Activated effector memory CD4-positive, alpha-beta T cell treated with Interleukin-2 at 50 U/mL for 16 hours (primary cell): ENCODE measurements at places on chromosomes 7 and 10.

DNA sequence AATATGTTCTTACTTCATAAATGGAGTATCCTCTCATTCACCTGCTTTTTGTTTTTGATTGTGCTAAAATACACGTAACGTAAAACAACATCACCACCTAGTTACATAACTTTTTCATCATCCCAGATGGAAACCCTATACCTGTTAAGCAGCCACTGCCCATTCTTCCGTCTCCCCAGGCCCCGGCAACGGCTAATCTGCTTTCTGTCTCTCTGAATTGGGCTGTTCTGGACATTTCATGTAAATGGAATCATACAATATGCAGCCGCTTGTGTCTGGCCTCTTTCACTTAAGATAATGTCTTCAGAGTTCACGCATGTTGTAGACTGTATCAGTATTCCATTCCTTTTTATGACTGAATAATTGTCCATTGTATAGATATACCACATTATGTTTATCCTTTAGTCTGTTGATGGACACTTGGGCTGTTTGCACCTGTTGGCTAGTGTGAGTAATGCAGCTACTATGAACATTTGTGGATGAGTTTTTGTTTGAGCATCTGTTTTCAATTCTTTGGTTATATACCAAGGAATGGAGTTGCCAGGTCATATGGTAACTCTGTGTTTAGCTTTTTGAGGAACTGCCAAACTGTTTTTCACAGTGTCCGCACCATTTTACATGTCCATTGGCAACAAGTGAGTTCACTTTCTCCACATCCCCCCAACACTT lies 14.1 kb upstream of the SUN1 start:
- no peak for DNase-seq

- DNase-seq = no peak
Measured at GRCh38 chr7:121003986-121004685, 15.6 kb downstream of the CPED1 start.

- DNase-seq = no peak
Measured at GRCh38 chr10:108861181-108861754, 1062.0 kb downstream of the XPNPEP1 start.

DNA sequence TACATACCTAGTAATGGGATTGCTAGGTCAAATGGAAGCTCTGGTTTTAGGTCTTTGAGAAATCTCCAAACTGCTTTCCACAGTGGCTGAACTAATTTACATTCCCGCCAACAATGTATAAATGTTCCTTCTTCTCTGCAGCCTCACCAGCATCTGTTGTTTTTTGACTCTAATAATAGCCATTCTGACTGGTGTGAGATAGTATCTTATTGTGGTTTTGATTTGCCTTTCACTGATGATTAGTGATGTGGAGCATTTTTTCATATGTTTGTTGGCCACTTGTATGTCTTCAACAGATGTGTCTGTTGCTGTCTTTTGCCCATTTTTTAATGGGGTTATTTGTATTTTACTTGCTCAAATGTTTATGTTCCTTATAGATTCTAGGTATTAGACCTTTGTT lies 675.5 kb downstream of the SUGCT start:
- no peak for DNase-seq

GRCh38 chr7:88291398-88292173 lies 15.1 kb downstream of the STEAP4 start:
- DNase-seq = no peak

GRCh38 chr10:43665054-43665453 lies 16.4 kb upstream of the ZNF32 start:
- DNase-seq = no peak

GRCh38 chr7:8365499-8366110 lies 67.8 kb upstream of the NXPH1 start:
- no peak for DNase-seq

DNA sequence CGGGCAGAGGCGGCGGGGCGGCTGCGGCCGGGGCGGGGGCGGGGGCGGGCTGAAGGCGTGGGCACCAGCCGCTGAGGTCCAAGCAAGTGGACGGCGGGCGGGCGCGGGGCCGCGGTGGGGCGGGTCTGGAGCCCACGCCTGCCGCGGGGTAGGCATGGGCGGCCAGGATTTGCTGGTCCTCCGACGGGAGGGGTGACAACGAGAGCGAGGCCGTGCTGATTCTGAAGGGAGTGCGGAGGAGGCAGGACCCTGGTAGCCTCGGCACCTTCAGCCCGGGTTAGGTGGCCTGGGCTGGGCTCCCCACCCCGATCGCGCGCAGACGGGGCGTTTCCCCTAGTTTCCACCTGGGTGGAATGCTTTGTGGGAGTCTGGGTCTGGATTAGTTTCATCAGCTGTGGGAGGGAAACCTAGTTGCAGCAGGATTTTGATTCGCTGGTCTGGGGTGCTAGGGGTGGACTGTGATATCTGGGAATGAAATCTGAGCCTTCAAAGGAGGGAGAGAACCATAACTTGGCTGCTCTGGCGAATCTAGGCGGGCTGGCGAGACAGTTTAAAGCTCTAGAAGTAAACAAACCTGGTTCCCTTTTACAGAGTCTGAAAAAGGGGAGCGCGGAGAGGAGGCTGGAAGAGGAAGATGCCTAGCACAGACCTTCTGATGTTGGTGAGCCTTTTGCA lies 609 bp downstream of the SGPL1 start:
- peak; percentile 14 for DNase-seq

DNA sequence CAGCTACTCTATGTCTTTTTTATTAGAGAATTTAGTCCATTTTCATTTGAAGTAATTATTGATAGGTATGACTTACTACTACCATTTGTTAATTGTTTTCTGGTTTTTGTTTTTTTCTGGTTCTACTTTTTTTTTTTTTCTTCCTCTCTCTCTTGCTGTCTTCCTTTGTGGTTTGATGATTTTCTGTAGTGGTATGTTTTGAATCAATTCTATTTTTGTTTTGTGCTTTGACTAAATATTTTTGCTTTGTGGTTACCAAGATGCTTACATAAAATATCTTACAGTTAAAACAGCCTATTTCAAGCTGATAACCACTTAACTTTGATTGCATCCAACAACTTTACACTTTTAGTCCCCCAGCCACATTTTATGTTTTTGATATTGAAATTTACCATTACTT lies 3.3 kb upstream of the OR2F2 start:
- DNase-seq = no peak

GRCh38 chr7:116357781-116358670 lies 141.5 kb upstream of the CAV2 start:
- DNase-seq = no peak

- no peak for DNase-seq
Measured at GRCh38 chr10:105188737-105189462, 547.8 kb downstream of the SORCS3 start.

DNA sequence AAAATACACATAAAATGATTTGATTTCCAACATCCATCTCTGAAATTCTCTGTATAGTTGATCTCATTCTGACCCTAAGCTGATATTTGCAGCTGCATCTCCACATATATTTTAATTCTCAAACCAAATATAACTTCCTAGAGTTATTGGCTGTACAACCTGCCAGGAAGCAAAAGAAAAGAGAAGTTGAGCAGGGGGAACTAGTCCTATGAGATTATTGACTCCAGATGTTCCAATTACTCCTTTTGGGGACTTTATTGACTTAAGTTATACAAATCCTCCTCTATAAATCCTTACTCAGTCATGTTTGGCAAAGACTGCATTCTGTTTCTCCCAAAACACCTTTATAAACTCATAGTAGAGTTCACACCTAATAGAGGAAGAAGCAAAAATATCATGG lies 599.4 kb upstream of the ANKRD30A start:
- no peak for DNase-seq

DNA sequence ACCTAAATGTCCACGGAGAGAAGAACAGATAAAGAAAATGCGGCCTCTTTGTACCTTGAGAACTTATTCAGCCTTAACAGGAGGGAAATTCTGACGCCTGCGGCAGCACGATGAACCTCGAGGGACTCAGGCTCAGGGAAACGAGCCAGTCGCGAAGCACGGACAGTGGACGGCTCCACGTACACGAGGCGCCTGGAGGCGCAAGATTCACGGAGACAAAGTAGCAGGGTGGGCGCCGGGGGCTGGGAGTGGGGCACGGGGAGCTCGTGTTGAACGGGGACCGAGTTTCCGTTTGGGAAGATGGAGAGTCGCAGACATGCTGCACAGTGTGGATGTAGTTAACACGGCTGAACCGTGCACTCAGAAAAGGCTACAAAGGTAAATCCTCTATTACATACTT lies 13.2 kb upstream of the UTF1 start:
- no peak for DNase-seq

GRCh38 chr7:51929818-51930217 lies 613.2 kb upstream of the COBL start:
- no peak for DNase-seq

- no peak for DNase-seq
Measured at GRCh38 chr7:117210397-117210796, 112.5 kb downstream of the WNT2 start.

DNA sequence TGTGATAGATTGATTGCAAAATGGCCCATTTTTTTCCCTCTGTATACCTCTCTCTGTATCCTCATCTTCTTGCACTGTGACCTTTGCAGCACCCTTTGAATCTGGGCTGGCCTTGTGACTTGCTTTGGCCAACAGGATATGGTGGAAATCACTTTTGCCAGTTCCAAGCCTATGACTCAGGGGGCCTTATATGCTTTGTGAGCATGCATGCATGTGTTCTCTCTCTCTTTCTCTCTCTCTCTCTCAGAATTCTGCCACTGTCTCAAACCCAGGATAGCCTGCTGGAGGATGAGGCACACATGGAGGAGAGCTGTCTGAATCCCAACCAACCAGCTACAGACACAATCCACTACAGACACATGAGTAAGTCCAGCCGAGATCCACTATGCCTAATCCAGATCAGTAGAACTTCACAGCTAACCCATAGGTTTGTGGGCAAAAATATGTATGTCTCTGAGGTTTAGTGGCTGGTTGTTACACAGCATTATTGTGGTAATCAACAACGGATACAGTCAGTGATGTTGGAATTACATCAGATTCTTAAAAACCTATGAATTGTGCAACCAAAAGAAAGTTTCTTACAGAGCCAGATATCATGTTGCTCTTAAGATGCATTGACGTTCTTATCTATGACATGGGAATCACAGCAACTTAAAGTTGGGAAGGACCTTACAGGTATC lies 41.8 kb upstream of the ABCB4 start:
- DNase-seq = no peak

- DNase-seq = no peak
Measured at GRCh38 chr10:14397066-14397465, 66.3 kb upstream of the FRMD4A start.

GRCh38 chr7:18457832-18458231 lies 37.7 kb upstream of the HDAC9 start:
- no peak for DNase-seq

DNA sequence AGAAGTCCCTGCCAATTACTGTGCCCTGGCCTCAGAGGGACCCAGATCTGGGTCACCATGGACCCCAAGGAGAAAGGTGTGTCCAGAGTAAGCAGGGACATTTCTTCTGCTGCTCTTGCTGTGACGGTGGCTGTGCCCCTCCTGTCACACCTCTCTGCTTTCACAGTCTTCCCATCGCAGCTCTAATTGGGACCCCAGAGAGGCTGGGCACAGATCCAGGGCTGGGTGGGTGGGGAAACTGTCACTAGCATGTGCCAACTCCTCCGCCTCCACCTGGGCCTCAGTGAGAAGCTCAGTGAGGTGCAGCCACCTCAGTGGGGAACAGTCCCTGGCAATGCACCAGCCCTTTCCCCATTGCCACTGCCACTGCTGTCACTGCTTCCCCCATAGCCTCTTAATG lies 37.3 kb upstream of the ADCYAP1R1 start:
- no peak for DNase-seq

DNA sequence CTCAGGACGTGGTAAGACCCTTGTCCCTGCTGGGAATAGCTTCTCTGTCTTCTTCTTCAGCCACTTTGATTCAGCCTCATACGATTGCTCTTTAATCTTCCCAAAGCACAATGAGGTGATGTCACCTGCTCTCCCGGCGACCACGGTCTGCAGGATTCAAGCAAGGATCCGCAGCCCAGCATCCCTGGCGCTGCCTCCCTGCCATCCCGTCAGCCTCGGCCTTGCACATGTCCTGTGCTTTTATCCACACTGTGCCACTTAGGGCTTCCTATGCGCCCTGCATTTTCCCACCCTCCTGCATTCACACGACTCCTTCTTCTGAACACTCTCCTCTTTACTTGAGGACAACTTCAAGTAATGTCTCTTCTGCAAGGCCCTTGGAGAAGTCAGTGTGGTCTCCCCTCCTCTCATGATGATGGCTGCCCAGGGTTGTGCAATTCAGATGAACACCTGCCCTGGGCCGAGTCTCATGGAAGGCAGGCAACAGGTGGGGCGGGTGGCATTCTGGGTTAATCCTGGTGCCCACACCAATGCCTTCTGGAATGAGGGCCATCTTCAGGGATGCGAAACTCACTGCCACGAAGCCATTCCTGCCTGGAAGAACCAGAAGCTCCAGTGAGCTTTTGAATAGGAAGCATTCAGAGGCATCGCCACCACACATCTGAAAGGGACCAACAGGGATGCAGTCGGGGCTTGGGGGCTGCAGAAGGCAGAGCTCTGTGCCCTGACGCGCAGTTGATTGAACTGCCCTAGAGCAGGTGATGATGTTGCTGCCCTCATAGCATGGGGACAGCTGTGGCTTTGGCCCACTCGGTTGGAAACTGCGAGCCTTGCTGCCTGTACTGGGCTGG lies 287.5 kb downstream of the GLRX3 start:
- DNase-seq = no peak

GRCh38 chr10:19895500-19895899 lies 79.3 kb downstream of the PLXDC2 start:
- DNase-seq = no peak

- no peak for DNase-seq
Measured at GRCh38 chr10:92844746-92845145, 3.6 kb upstream of the EXOC6 start.

DNA sequence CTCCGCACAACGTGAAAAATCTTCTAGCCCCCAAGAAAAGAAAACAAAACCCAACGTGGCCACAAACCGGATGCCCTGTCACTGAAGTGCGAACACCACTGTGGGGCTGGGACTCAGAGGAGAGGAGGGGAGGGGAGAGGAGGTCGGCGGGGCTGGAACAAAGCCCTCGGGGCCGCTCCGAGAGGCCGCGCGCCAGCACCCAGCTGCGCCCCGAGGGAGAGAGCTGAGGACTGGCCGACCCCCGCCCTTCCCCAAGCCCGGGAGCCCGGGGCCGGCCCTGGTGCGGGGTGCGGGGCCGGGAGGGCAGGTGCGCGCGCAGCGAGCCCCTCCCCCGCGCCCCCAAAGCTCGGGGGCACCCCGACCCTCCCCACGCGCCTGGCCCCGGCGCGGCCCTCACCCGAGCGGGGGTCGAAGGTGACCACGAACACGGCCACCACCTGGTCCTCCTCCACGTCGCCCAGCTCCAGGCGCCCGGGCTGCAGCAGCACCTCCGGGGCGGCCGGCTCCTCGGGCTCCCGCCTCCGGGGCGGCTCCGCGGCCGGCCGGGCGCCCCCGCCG lies 398 bp downstream of the DENND11 start:
- peak; percentile 53 for DNase-seq

- DNase-seq = no peak
Measured at GRCh38 chr7:2523941-2524807, 4.6 kb downstream of the LFNG start.
